ENCODE measurements at places on chromosomes 13 and 19.

DNA sequence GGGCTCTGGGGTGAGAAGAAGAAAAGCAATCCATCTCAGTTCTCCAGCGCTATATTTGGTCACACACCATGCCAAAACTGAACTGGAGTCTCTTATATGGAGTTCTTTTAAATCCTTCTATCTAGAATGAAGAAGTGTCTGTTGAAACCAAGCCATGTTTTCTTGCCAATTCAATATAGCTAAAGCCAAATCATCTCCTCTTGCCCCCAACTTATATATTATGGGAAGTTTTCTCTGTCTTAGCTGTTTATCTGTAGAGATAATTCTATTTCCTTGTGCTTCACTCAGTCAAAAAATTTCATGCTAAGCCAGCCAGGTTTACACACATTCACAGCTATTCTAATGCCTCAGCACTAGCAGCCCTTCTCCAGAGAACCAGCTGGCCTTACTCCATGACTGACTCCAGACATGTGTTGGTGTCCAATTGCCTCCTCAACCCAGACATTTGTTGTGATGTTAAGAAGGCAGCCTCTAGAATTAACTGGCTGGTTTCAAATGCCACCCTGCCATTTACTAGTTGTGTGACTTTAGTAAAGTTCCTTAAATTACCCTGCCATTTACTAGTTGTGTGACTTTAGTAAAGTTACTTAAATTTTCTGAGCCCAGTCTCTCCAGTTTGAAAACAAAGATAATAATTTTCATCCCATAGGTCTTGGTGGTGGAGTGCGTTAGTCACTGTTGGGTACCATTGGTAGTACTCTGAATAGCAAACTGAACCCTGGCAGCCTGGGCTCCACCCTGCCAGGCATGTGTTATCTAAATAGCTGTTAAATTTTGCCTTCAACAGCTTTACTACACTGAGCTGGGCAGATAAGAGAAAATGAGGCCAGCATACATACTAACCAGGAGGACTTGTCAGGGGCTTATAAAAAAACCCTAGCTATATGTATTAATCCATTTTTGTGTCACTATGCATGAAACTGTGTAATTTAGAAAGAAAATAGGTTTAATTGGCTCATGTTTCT lies 525.1 kb downstream of the LMO7 start:
- no peak for DNase-seq

- DNase-seq: no peak
Observed at GRCh38 chr13:46612267-46612666, 59.3 kb downstream of the LRCH1 start.

DNA sequence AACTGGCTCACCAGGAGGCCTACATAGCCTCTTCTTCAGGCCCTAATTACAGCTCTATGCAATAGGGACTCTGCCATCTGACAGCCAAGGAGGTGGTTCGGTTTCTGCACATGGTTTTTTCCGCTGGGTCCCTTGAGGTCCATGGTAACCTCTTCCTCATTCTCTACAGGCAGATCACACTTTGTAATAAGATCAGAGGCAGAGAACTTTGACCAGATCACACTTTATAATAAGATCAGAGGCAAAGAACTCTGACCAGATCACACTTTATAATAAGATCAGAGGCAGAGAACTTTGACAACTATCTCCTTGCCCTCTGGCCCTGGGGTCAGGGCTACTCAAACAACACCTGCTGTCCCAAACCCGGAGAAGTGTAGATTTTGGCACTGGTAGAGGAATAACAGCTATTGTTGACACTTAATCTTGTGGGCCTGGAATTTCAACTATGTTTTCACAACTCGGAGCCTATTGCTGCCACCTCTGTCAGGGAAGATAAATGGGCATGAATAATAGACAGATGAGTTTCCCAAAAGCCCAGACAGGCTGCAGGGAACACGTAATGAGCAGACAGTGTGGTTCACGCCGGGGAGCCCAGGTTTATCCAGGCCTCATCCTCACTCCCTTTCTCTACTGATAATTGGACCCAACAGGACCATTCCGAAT lies 246.1 kb downstream of the UQCRFS1 start:
- no peak for DNase-seq

GRCh38 chr13:76189882-76190519 lies 553.9 kb downstream of the LMO7 start:
- DNase-seq: no peak

DNA sequence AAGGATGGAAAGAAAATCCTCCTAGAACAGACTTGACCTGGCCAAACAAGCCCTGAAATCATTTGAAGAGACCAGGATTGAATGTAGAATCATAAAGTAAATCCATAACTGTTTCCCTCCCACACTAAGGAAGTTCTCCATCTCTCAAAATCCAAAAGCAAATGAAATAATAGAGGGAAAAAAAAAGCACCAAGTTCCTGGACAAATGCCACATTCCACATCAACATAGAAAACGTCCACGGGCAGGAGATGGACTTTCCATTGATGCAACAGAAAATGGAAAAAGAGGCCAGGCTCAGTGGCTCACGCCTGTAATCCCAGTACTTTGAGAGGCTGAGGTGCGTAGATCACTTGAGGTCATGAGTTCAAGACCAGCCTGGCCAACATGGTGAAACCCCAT lies 56.2 kb downstream of the INSR start:
- no peak for DNase-seq

- DNase-seq: no peak
Observed at GRCh38 chr19:7391218-7391670, 42.5 kb downstream of the ARHGEF18 start.

- no peak for DNase-seq
Observed at GRCh38 chr13:47903836-47904235, 97.2 kb downstream of the SUCLA2 start.

DNA sequence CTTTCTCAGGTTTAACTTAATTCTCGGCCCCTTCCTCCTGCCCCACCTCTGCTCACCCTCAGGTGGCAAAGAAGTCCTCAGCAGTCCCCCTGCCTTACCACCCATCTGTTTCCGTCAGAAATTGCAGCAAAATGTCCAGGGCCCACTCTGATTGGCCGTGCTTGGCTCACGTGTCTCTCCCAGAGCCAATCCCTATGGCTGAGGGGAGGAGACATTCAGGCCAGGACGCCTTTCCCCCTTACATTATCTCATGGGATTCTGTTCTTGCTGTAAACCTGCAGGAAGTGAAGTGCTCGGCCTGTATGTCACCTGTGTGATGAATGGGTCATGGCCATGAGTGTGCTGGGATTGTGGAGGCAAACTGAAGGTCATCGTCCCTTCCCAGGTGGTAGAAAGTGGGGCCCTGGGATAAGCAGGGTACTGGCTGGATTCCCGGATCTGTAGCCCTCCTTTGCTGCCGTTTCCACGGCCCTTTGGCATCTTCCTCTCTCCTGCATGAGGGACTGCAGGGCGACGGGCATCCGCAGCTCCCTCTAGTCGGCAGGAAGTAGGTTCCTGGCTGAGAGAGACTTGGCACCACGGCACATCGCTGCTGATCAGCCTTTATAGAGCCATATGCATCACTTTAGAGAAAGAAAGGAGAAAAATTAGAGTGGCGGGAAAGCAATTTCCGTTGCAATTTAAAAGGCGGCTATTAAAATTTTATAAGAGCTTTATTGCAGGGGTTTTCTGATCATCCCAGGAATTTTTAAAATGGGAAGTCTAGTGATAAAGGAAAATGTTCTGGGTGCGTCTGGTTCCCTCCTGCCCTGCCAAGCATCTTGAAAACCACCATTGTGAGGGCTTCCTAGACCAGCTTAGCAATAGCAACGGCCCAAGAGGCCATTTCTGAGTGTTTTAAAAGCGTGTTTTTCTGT lies 118.2 kb downstream of the SIPA1L3 start:
- DNase-seq: no peak

GRCh38 chr13:75607447-75607846 lies 28.7 kb upstream of the LMO7 start:
- no peak for DNase-seq

DNA sequence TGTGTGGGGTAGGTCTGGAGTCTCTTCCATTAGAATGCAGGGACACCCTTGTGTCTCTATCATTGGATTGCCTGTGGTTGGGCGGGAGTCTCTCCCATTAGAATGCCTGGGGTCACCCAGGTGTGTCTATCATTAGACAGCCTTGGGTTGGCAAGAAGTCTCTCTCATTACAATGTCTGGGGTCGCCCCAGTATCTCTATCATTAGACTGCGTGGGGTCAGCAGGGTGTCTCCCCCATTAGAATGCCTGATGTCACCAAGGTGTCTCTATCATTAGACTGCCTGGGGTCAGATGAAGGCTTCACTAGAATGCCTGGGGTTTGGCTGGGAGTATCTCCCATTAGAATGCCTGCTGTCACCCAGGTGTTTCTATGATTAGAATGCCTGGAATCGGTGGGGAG lies 1539.0 kb downstream of the UQCRFS1 start:
- no peak for DNase-seq

- no peak for DNase-seq
Observed at GRCh38 chr19:28700176-28700575, 512.8 kb downstream of the UQCRFS1 start.

DNA sequence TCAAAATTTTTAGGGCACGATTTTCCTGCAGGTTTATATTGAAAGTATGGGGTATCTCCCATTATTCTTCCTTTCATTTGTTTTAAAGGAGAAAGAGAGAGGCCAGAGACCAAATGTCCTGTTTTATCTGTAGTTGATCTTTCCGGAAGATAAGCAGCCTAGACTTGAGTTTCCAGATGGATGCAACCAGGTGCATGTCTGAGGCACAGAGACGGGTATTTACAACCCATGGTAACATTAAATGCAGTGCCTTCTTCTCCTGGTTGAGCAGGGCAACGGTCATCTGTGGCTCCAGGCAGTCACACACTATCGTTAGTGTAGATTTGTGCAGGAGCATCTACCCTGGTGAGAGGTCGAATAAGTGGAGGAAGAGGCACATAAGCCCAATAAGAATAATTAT lies 1507.1 kb downstream of the UQCRFS1 start:
- DNase-seq: no peak

DNA sequence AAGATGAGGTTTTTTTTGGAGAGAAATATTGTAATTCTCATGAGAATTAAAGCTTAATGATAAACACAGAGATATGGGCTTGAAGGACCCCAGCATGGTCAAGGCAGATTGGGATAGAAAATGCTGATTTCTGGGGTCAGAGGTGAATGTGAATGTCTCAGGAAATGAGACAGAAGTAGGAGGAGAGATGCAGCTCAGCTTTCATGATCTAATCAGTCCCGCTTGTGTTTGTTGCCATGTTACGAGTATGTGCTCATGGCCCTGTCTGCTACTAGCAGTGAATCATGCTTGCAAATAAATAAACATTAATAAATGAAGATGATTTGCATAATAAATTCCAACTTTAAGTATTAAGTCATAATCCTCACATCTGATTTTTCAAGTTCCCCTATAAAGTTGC lies 23.0 kb upstream of the NDFIP2 start:
- no peak for DNase-seq

DNA sequence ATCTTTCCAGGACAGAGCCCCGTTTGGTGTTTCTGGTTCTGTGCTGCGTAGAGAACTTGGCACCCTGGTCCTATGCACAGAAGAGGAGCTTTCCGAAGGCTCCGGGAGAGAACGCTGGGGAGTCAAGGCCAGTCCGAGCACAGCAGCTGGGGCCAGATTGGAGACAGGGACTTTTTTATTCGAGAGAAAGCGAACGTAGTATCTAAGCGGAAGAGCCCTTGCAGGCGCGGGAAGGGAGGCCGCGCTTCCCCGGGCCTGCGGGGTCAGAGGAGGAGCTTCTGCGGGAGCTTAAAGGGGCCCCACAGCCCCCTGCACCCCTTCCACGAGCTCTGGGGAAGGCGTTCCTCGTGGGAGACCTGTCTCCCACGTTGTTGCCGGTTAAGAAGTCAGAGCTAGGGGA lies 48.6 kb upstream of the ARHGEF7 start:
- no peak for DNase-seq

DNA sequence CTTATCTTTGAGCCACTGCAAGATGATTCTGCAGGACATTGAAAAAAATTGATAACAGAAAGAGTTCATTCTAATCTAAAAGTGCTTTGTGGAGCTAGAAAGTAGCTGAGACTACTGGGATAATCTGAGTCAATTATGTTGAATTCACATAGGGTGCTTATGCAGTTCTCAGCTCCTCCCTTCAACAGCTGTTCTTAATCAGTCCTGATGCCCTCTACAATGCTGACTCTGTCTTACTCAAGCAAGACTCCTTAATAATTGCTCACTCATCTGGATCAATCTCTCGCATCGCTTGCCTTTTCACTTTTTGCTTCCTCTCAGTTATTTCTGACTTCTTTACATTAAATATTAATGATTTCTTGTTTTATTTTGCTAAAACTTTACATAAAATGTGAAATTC lies 182.1 kb downstream of the PCDH17 start:
- no peak for DNase-seq

GRCh38 chr13:95035311-95036109 lies 265.7 kb downstream of the ABCC4 start:
- DNase-seq: no peak

GRCh38 chr13:44307844-44308243 lies 65.8 kb upstream of the SERP2 start:
- DNase-seq: no peak

DNA sequence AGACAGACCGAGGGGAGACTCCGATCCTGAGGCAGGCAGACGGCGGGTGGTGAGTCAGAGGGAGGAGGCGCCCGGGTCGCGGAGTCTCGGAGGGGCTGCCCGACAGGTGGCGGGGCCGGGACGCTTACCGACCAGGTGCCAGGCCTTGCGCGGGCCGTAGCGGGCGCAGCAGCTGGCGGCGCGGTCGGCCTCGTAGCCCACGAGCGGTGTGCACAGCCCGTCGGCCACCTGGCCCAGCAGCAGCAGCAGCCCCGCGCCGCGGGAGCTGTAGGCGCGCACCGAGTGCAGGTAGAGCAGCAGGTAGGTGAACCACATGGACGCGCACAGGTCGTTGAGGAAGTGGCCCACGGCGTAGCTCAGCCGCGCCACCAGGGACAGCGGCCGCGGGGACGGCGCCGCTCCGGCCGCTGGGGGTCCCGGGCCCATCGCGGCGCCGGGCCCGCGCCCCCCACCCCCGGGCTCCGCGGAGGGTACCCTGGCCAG lies 367 bp downstream of the MFSD12 start:
- no peak for DNase-seq

DNA sequence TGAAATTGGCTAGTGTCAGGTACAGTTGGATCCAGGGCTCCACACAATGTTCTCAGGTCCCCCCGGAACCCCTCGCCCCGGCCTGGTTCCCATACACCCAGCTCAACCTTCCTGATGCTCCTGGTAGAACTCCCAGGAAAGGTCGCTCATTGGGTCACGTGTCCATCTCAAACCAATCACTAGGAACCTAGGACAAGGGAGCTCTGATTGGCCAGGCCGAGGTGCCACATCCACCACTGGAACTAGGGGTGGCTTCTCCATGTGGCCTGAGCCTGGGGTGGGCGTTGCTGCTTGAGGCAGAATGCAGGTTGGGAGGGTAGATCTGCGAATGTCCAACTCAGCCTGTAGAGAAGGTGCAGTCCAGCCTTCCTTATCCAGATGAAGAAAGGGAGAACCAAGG lies 6.9 kb upstream of the MEF2B start:
- no peak for DNase-seq

GRCh38 chr13:40999416-40999815 lies 19.7 kb downstream of the ELF1 start:
- no peak for DNase-seq

DNA sequence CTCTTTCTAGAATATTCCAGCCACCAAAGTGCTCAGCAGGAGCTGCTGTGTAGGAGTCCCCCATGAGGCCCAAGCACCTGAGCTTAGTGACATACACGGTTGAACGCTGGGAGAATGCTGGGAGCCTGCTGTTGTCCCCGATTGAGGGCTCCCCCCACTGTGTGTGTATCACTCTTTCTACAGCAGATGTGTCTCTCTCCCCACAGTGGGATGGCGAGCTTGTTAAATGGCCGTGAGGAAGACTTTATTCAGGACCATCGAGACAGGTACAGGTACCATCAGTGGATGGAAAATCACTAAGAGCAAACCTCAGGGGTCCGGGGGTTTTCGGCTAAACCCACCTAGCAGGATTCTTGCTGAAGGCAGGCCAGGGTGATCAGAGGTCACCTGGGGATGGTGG lies 22.7 kb downstream of the EPN1 start:
- DNase-seq: no peak
